Stimulated activated CD8-positive, alpha-beta memory T cell treated with anti-CD3 and anti-CD28 coated beads, Interleukin-15, amount 100 ng/mL, for 4 hours (primary cell): ENCODE measurements at places on chromosomes 11 and 22.

- no peak for DNase-seq
Observed at GRCh38 chr11:31480930-31481329, 28.5 kb downstream of the IMMP1L start.

GRCh38 chr22:39504071-39504470, 2.0 kb downstream of the MIEF1 start:
- DNase-seq = no peak

GRCh38 chr11:116641561-116642045, 131.2 kb downstream of the BUD13 start:
- DNase-seq = no peak

DNA sequence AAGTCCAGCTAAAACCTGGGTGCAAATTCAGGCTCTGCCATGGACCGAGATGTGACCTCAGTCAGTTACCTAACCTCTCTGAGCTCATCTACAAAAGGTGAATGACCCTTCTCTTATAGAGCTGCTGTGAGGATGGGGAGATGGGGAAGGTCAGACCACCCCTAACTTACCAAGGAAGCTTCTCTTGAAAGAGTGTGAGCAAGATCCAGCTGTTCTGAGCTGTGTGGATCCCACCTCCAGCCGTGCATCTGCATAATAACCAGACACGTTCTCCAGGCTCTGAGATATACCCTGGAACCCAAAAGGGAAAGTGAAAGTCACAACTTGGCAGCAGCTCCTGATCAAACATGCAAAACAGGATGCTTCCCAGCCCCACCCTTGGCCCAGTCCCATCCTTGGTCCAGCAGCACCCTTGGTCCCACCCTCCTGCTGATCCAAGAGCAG, at the start of gene APOL3:
APOL3 (minus strand) TSS at position 257 of the 444 bp plus-strand sequence. CDS start 11,700 bp downstream, outside the sequence.
- no peak for DNase-seq

- DNase-seq = no peak
Observed at GRCh38 chr22:29093030-29093429, 20.2 kb downstream of the KREMEN1 start.

- DNase-seq = no peak
Observed at GRCh38 chr11:21545699-21546098, 647.2 kb upstream of the ANO5 start.

DNA sequence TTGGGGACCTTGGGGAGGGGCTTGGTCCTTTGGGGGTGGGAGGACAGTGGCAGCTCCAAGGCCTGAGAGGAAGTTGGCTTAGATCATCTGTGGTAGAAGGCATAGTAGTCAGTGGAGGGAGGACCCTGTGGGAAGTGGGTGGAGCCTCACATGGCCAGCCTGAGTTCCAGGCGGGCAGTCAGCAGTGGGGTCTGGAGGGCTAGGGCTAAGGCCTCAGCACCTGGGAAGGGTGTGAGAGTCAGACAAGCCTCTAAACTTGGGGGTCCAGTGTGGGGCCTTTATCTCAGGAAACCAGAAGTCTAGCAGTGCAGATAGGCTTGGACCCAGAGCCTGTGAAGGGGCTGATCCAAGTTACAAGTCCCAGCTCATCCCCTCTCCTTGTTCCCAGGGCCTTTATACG, 4.0 kb downstream of the NLRX1 start:
- no peak for DNase-seq

- DNase-seq = no peak
Observed at GRCh38 chr11:57618438-57618837, 21.0 kb downstream of the SERPING1 start.

DNA sequence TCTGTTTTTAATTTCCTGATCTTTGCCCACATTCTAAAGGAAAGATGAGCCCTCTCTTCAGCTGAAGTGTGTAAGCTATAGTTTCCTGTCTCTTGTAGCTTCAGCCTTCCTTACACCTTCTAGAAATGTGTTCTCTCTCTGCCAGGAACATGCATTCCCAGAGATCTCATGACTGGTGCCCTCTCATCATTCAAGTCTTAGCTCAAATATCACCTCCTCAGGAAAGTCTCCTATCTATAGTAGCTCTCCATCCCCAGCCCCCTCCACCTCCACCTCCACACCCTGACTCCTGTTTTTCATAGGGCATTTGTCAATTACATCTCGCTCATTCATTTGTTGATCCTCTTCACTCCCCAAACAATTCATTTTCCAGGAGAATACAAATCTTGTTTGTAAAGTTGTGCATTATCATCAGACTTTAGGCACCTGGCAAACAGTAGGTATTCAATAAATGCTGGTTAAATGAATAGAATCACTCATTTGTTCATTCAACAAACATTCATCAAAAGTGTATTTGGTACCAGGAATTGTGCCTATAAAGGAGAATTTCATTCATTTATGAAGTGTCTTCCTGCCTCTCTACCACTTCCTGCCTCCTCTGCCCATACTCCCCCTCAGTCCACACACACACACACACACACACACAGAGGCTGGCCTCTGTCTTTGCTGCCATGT, 160.3 kb downstream of the BBOX1 start:
- DNase-seq = no peak

DNA sequence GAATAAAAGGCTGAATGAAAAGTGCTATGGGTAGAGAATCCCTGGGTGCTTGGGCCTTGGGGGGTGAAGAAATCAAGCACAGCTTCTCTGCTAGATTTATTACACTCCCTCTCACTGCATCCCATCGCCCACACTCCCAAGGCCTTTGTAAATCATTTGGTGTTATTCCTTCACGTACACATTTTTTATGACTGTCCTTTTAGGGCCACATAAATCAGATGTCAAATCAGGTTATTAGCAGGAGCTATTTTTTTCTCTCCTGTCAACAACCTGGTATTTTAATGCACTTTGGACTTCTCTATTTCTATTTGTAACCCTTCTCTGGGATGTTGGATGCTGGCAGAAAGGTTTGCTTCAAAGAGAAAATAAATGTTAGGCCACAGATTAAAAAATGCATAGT, 408.8 kb downstream of the INSC start:
- no peak for DNase-seq

GRCh38 chr11:128734103-128734831, 40.4 kb downstream of the FLI1 start:
- no peak for DNase-seq

GRCh38 chr11:76640501-76640900, 30.0 kb downstream of the LRRC32 start:
- DNase-seq = no peak

GRCh38 chr22:25497181-25497641, 67.3 kb upstream of the GRK3 start:
- no peak for DNase-seq

GRCh38 chr22:27959335-27960090, 40.5 kb upstream of the PITPNB start:
- no peak for DNase-seq

DNA sequence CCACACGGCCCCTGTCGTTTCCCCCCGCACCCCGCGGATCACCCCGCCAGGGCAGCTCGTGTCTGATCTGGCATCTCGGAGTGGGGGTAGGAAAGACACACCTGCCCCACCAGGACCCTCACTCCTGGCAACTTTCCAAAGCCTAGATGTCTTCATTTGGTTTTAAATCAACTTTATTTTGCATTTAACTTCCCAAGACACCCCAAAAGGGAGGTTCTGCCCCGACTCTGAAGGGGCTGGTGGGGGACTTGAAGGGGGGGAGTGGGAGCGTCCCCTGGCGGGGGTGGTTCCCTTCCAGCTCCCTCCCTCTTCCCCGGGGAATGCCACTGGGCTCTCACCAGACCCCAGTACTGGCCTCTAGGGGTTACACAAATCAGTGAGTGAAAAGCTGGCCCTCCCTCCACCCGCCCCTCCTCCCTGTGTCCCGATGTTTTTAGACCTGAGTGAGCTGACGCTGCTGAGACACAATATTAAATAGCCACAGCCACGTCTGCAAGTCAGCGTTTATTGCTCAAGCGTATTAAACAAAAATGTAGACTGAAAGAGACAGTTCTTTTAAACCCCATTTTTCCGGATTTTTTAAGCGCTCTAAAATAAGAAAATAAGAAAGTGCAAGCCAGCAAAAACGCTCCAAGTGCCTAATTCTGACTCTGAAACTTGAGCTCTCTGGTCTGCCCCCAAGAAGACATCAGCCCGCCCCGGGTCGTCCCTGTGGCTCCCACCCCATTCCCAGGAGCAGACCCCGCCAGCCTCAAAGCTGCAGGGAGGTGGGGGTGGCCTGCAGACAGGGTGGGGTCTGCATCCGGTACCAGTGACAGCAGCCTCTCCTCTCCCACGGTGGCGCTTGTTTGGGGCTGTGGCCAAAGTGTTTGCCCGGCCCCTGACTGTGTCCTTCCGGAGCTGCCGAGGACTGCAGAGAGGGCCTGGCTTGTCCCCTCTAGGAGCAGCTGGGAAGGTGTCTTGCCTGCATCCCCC, 1.1 kb upstream of the TTLL8 start:
- DNase-seq = no peak

- DNase-seq = no peak
Observed at GRCh38 chr22:44195189-44195871, 14.6 kb downstream of the PARVG start.

GRCh38 chr11:130330101-130330684, 15.5 kb upstream of the ZBTB44 start:
- DNase-seq = no peak
